ENCODE measurements at places on chromosomes 1 and 21. TPM values are rescaled to one million over a fixed set of nuclear protein-coding genes. Genes with fewer than 3 reads are reported as not detected.

GRCh38 chr1:210565306-210565705, 236.6 kb downstream of the HHAT start:
- DNase-seq: no peak

- no peak for DNase-seq
These were observed 608 bp downstream of the SNRNP40 start for GRCh38 chr1:31295874-31296485.

Gene PCP4
- not detected for total RNA-seq

DNA sequence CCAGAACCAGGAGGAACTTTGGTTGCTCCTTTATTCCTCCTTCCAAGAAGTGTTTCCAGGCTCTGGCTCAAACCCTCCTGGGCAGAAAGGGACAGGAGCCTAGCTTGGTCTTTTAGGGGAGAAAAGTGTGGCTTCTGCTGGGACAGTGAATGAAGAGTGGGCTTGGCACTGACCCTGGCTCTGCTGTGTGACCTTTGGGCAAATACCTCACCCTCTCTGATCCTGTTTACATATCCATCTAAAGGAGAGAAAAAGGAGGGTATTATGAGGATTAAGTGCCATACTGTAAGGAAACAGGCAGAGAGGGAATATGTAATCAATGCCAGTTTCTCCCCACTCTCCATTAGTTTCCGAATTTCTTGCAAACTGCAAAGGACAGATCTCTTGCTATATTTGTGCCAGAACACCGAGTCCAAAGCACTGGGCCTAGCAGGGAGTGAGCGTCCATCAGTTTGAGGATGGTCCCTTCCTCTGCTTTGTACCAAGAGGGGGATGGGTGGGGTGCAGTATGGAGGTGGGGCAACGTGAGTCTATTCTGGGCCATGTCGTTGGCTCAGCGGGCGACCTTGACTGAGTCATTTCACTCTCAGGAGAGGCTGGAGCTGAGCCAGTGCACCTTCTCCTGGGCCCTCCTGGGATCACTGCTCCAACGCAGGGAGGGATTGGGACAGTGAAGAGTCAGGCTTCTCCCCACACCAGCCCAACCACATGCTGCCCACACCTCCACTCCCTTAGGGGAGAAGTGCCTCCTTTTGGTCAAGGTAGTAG, 38.4 kb downstream of the IGSF21 start:
- no peak for DNase-seq

Gene FAM229A
- total RNA-seq: 1.6 TPM

- DNase-seq: no peak
These were observed 994.6 kb upstream of the PRMT6 start for GRCh38 chr1:106061586-106062495.

Gene NOTCH2
- 143 TPM for total RNA-seq

Gene KCNJ15
- total RNA-seq: not detected

DNA sequence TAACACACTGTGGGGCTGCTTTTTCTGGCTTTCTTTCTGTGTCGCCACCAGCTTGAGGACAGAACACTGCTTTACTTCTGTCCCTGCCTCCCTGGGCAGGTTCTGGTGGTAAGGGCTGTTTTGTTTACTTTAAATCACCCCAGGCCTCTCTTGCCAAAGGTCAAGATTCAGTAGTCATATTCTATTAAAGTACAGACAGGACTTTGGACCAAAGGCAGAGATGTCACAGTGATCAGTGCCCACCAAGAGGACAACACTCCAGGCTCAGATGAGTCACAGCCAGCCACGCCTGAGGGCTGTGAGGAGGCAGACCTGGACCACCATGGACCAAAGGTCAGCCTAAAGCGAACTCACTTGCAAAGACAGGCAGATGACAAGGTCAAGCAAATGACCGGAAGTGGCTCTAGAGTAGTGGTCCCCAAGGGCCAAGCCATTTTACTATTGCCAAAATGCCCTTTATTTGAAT, 200.0 kb downstream of the RHOU start:
- DNase-seq: no peak

Gene RHBDL2
- total RNA-seq: not detected

Gene IL20
- total RNA-seq: not detected

Gene LEPR
- 6.9 TPM for total RNA-seq

GRCh38 chr1:235990330-235990795, 74.5 kb downstream of the NID1 start:
- DNase-seq: peak; percentile 95

Gene LIN28A
- total RNA-seq: not detected

Gene SPRR2D
- total RNA-seq: not detected

Gene USH2A
- total RNA-seq: under 0.01 TPM

DNA sequence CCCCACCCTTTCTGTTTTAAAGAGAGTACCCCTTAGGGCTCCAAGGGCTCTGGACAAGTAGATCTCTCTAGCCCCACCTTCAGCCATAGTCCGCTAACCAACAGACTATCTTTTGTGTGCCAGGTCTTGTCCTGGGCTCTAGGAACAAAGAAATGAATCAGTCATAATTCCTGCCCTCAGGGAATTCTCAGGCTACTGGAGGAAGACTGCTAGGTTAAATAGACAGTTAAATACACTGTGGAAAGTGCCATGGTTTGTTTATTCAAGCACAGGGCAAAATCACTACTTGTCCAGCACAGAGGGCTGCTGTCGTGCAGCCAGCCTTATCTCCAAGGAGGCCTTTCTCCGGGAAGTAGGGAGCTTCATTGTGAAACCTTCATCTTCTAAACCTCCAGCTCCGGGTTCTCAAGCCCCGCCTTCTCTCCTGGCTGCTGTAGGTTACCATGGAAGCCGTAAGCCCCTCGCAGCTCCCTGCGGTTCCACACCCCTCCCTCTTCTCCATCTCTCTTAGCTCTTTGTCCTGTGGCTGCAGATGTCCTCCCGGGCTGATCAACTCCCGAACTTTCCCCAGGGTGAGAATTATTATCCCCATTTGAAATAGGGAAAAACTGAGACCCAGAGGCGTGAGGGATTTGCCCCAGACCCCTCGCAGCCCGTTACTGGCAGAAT, 29.8 kb downstream of the SHISAL2A start:
- peak; percentile 59 for DNase-seq

Gene GJA9
- 0.09 TPM for total RNA-seq

DNA sequence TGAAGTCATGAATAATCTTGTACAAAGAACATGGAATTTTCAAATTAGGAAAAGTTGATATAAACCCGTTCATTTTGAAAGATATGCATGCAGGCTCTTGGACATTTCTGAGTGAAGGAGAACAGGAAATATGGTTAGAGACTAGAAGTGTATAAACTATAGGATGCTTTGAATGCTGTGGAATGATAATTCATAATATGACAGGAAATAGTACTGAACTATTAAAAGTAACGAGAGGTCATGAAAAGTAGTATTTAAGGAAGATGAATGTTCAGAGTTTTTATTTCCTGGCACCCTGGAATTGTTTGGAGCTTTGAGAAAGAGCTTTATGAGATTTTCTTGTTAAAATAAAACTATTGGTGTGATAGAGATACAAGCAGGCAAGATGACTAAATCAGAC, 18.7 kb upstream of the CRB1 start:
- DNase-seq: no peak

Gene CELA2A
- total RNA-seq: not detected

DNA sequence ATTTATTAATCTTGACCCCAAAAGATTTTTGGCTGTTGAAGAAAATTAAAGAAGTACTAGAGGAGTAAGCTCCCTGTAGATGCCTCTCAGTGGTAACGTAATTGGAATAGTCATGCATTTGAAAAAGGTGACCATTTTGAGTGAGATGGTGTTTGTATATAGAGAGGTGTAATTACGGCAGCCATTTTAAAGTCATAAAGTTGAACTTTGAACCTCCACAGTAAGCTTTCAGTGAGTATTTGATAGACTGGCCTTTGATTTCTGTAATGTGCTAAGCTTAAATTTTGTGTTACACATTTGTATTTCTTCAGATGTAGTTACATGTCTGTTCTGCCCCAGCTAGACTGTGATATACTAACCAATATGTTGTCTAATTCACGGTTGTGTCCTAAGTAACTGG, 21.5 kb upstream of the TMCO2 start:
- no peak for DNase-seq

DNA sequence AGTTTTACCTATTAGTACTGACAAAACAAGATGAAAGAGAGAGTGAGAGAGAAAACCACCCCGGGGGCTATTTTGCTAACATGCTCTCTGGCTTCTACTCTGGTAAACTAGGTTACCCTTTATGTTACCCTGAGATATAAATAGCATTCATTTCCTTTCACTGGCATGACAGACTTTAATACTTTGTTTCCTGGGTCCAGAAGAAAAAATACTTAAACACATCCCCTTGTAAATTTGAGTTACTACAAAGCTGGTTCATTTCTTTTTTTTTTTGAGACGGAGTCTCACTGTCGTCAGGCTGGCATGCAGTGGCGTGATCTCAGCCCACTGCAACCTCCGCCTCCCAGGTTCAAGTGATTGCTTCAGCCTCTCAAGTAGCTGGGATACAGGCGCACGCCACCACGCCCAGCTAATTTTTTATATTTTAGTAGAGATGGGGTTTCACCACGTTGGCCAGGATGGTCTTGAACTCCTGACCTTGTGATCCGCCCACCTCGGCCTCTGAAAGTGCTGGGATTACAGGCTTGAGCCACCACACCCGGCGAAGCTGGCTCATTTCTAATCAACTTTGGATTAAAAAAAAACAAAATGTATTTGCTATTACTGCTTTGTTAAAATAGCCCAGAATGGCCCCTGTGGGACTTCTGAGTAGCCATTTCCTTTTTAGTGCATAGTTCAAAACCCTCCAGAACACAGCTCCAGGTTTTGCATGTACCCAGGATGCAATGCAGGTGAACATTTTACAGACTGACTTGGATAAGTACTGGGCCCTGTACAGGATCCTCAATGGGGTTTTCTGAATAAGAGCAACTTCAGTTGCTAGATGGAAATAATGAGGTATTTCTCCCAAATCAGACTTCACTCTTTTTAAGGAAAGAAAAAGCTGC, 20.6 kb downstream of the INPP5B start:
- no peak for DNase-seq
